DMS 273 treated with DMSO at 0.1 percent for 48 hours (cell line): ENCODE measurements at places on chromosomes 5 and 9.

DNA sequence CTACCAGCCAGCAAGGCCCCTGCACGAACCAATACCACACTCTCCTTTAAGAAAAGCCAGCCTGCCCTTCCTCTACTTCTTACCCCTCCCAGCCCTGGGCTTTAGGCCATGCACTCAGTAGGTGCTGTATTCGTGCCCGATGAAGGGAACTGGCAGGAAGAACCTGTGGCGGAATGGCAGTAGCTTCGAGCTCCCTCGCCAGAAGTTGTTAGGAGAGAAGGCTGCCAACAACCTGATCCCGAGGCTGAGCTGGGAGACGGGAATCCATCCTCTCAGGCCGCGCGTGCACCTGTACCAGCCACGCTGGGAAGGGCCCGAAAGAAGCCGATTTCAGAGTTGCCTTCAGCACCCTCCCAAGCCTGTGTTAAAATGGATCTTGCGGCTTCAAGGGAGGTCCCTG is 45.3 kb upstream of the AKNA start:
- no peak for DNase-seq

GRCh38 chr9:89462817-89463683 is 34.9 kb downstream of the SEMA4D start:
- no peak for DNase-seq

GRCh38 chr9:27090231-27090630 is 18.8 kb upstream of the TEK start:
- DNase-seq, result no peak

DNA sequence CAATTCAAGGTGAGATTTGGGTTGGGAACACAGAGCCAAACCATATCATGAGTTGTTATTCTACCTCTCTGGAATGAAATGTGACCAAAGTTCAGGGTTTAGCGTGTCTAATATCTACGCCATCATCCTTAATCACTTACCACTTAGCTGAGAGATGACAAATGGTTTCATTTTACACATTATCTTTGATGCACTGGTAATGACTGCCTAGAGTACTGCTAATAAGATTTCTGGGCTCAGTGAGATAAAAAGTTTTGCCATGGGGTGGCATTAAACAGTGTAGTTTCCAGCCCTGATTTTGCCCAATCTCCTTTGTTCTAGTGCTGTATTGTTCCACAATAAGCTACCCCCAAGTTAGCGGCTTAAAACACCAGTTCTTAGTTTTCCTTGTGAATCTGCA is 367.2 kb downstream of the MLLT3 start:
- DNase-seq, result no peak

DNA sequence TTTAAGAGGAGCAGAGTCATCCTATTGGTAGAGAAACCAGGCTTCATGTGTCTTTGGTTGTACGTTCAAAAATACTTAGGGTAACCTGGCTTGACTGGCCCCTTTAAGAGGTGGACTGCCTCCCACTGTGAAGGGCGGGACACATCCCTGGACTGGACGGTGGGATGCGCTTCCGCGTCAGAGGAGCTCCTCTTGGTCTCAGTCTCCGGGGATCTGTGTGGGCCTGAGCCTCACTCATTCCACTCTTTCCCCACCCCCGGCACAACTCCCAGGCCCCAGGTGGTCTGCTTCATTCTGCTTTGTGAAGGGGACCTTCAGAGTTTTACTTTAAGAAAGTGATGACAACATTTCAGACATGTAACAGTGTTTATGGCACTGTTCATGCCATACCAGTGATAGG is 601.1 kb downstream of the IRX1 start:
- no peak for DNase-seq

DNA sequence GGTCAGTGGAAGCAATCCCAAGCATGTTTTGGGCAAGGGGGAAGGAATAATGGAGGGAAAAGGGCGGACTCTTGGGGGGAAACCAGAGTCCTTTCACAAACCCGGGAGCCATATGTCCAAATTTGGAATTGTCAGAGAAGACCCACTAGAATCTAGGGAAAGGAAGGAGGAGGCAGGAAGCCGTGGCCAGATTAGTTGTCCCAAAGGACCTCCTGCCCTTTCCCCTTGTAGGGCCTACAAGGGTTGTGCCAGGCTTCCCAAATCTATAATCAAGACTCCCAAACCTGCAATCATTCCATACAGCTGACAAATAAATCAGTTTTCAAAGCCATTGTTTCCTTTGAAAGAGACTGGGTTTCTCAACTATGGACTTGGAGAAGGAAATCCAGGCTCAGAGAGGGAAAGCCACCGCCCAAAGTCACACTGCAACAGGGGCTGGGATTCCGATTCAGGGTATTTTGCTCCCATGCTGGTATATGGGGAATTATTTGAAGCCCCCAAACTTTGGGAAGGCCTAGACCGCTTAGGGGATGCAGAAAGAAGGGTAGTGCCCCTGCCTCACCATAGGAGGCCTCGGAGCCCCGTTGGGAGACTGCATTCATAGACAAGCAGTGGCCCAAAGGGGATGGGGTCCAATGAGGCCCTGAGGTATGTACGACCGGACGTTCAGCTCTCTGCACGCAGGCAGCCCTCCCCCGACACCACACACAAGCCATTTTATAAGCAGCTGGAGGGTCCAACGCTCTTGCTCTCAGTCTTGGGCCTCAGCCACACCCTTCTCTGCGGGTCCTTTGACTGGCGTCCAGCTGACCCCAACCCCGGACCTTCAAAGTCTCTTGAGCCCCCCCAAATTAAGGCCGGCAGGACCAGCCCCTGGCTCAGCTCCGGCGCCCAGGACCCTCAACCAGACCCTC is 815 bp downstream of the ANXA6 start:
- peak; percentile 48 for DNase-seq
